ENCODE measurements at places on chromosomes 3 and 15.
A peak's percentile ranks its signal among the peaks of the same experiment; 100 is the strongest.

DNA sequence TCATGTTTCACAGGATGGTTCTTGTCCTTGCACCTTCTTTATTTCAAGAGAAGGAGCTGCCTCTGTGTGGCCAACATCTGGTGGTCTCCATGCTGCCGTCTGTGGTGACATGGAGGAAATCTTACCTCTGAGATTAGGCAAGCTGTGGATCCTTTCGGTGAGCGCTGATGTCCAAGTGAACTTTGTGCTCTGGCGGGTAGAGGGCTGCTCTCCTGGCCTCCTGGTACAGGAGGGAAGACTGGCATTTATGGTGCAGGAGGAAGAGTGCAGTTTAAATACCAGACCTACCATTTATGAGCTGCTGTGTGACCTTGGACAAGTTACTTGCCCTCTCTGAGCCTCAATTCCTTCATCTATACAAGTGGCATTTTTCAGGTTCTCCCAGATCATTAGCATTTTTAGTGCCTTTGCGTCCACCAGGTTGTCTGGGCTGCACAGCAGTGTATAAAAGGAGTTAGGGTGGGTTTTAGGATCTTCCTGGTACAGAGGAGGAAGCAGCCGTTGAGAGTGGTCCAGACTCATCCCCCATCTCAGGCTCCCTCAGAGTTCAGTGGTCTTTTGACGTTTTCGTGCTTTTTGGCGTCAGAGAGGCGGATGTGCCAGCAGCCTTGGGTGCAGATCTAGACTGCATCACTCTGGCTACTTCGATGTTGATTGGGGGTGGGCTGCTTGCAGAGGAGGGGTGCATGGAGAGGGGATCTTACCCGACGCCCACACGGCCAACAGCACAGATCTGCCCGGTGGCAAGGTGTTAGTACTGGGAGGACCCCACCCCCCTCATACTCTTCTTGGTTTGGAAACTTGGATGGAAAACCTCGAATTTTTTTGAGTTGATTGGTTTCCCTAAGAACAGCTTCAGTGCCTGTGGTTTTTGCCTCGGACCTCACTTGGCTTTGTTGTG, 162.2 kb downstream of the ITPR1 start:
- no peak for DNase-seq

- no peak for DNase-seq
Observed at GRCh38 chr15:77642793-77643430, 10.2 kb upstream of the LINGO1 start.

DNA sequence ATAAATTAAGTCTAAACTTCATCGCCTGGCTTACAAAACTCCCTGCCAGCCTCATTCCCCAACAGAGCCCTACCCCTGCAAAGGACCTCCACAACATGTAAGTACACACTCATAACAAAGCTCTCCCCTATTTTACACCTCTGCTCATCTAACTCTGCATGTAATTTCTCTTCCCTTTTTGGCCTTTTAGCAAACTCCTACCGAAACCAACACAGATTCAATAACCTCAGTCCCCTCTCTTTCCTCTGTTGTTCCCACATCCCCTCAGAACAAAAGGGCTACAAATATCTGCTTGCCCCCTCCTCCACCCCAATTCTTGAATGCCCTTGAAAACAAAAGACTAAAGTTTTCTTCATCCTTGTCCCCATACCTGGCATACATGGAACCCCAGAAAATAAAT, 662 bp downstream of the UBL7 start:
- no peak for DNase-seq

GRCh38 chr3:159148466-159148865, 346.6 kb downstream of the MFSD1 start:
- DNase-seq, result no peak

GRCh38 chr15:36313021-36313420, 266.4 kb upstream of the CDIN1 start:
- DNase-seq, result no peak

- no peak for DNase-seq
Observed at GRCh38 chr3:67118122-67118521, 120.0 kb downstream of the KBTBD8 start.

DNA sequence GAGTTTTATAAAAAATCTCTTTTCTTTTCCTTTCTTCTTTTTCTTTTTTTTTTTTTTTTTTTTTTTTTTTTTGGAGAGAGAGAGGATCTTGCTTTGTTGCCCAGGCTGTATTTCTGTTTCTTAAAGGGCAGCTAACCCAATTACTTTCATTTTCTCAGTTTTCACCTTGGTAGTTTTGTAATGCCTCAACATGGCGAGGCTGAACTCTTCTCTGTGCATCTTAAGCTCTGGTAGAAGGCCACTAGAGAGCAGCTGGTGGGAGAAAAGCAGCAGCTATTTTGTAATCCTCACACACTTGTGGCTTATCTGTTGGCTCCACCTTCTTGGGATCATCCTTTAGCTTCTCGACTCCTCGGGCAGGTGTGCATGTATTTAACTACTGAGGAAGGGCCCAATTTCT, 152.2 kb upstream of the MEIS2 start:
- peak; percentile 73 for DNase-seq

DNA sequence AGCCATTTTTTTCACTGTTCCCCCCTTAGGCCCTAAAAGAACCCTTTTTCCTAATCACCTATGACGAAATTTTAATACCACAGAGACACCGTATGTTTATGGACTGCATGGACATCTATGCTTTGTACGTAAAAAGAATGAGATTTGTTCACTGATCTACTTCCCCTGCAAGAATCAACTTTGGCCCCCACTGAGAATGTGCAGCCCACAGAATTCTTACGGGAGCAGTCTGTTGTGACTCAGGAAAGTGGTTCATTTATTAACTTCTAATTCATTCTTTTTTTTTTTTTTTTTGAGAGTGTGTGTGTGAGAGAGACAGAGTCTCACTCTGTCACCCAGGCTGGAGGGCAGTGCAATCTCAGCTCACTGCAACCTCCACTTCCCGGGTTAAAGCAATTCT, 17.6 kb downstream of the EIF4E3 start:
- no peak for DNase-seq

- no peak for DNase-seq
Observed at GRCh38 chr15:64013179-64014062, 32.9 kb downstream of the DAPK2 start.

GRCh38 chr3:49705390-49705960, 14.0 kb downstream of the AMIGO3 start:
- DNase-seq, result no peak

- no peak for DNase-seq
Observed at GRCh38 chr3:59326246-59327024, 276.6 kb upstream of the CFAP20DC start.

DNA sequence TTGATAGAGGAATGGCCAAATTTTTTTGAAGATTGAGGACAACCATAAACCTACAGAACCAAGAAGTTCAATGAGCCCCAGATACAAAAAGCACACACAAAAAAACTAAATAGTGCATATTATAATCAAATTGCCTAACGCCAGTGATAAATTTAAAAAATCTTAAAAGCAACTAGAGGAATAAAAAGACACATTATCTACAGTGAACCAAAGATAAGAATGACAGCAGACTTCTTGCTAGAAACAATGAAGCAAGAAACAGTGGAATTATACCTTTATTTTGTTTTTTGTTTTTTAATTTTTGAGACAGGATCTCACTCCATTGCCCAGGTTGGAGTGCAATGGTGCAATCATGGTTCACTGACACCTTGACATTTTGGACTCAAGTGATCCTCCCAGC, 9.9 kb upstream of the SAMD7 start:
- DNase-seq, result no peak

GRCh38 chr15:68349151-68349550, 71.6 kb downstream of the FEM1B start:
- DNase-seq, result no peak

- DNase-seq, result no peak
Observed at GRCh38 chr3:55641964-55642363, 154.9 kb upstream of the WNT5A start.

DNA sequence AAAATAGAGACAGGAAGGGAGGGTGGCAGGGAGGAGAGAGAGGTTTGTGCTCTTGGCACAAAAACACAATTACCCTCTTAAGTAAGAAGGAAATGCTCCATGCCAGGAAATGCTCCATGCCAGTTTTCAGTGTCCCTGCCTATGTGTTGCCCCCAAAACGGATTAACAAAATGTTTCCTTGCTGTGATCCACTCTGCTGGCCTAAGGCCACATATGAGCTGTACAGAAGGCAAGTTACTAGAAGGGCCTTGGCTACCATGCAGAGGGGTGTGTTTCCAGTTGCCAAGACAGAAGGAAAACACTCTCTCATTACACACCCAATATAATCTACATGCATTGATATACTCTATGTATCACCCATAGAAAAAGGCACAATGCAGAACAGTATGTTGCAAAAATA, 98.2 kb upstream of the PTPRG start:
- DNase-seq, result no peak

DNA sequence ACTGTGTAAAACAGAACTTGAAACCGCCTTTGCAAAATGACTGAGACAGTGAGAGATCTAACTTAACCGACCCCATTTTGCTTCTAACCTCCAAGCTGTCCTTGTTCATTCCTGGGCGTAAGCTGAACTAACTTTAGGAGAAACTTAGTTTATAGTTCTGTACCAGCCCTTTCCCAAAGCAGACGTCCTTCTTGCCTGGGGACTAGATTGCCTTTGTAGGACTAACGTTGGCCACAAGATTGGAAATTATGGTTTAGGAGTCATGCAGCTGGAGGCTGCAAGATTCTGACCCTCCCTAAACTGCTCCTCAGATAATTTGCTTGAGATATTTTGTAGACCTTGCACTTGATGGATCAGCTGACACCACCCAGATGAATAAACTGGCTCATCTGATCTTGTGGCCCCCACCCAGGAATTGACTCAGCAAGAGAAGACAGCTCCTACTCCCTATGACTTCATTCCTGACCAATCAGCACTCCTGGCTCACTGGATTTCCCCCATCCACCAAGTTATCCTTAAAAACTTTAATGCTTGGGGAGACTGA, 219.9 kb upstream of the PROK2 start:
- DNase-seq, result no peak

DNA sequence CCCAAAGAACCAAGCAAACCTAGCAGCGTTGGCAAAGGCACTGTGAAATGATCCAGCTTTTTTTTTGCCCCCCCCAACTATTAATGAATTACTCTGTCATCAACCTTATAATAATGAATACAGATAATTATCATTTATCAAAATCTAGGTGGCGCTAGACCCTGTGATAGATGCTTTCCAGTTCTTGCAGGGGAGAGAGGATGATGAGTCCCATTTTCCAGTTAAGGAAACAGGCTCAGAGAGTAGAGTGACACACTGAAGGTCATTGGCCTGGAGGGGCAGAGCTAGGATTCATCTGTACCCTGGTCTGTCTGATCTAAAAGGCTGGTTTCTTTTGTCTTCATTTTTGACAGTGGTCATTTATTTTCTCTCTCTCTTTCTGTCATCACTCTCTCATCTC, 5.0 kb downstream of the ACOX2 start:
- DNase-seq, result no peak

- no peak for DNase-seq
Observed at GRCh38 chr3:130948001-130948773, 54.3 kb downstream of the ATP2C1 start.

- no peak for DNase-seq
Observed at GRCh38 chr15:41622901-41623300, 37.3 kb upstream of the MGA start.

DNA sequence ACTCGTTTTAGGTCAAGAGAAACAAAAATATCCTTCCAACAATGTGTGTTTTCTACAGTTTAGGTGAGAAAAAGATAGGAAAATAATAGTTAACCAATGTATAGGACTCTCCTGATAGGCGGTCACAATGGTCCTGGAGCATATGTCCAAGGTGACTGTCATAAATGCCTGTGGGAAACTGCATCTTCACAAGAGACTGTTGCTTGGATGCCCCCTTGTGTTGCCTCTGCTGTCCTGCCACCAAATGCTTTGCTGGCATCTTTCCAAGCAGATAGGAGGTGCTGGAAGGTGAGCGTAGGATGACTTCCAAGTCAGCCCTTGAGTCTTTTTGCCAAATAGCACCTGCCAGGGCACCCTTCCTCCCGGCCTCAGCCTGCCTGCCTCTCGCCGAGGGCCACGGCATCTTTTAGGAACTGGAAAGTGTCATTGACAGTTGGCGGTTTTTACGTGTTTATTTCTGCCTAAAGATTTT, 24.1 kb upstream of the SACM1L start:
- peak; percentile 79 for DNase-seq

Measured in NCI-H524 (cell line).